Activated CD8-positive, alpha-beta memory T cell treated with anti-CD3 and anti-CD28 coated beads, Interleukin-2, amount 50 U/mL, for 48 hours (primary cell): ENCODE measurements at places on chromosomes 16 and 17.

- DNase-seq, result no peak
These were observed 5.5 kb upstream of the RPTOR start for GRCh38 chr17:80539022-80539641.

DNA sequence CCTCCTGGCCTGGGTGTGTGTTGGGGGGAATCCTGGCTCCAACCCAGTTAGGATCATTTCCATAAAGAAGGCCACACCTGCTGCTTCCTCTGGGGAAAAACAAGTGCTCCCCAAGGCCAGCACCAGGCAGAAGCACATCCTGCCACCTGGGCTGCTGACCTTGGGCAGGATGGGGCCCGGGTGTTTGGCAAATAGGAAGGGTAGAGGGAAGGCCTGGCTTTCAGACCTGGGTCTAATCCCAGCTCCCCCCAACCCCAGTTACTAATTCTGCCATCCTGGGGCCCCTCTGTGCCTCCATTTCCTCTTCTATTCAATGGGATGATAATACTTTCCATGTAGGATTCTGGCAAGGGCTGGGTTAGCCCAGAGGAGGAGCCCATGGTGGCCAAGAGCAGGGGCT is 3.0 kb upstream of the NLRC5 start:
- no peak for DNase-seq

- no peak for DNase-seq
These were observed 175.4 kb downstream of the SEC14L1 start for GRCh38 chr17:77316191-77316641.

DNA sequence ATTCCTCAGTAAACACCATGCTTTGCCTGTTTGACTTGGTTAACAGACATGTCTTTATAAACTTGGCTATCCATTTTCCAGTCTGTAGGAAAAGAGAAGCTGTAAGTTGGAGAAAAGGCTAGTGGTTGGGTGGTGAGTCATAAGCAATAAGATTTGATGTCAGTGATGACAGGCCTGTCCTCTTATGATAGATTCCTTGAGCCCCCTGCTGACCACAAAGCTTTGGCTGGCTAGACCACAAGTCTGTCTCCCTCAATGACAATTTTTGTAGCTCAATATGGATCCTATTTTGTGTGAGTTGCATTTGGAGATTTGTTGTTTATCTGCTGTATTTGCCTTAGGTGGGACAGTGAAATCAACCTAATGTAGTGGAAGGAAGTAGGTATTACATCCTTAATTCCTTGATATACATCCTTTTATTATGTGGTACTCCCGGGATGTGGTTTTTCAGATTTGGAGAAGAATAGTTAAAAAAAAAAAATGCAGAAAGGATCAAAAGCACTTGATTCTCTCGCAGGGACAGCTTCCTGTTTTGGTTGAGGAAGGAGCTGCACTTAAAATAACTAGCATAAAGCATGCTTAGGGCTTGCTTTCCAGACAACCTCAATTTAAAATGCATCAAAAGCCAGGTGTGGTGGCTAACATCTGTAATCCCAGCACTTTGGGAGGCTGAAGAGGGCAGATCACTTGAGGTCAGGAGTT is 67.4 kb downstream of the SIAH1 start:
- DNase-seq, result no peak

GRCh38 chr17:79593636-79594035 is 17.2 kb downstream of the RBFOX3 start:
- no peak for DNase-seq

- DNase-seq, result peak; percentile 80
These were observed 14.1 kb downstream of the TP53 start for GRCh38 chr17:7673239-7673638.

GRCh38 chr17:77314601-77315000 is 173.8 kb downstream of the SEC14L1 start:
- DNase-seq, result no peak

GRCh38 chr17:77824780-77825280 is 133.7 kb upstream of the TNRC6C start:
- DNase-seq, result no peak

DNA sequence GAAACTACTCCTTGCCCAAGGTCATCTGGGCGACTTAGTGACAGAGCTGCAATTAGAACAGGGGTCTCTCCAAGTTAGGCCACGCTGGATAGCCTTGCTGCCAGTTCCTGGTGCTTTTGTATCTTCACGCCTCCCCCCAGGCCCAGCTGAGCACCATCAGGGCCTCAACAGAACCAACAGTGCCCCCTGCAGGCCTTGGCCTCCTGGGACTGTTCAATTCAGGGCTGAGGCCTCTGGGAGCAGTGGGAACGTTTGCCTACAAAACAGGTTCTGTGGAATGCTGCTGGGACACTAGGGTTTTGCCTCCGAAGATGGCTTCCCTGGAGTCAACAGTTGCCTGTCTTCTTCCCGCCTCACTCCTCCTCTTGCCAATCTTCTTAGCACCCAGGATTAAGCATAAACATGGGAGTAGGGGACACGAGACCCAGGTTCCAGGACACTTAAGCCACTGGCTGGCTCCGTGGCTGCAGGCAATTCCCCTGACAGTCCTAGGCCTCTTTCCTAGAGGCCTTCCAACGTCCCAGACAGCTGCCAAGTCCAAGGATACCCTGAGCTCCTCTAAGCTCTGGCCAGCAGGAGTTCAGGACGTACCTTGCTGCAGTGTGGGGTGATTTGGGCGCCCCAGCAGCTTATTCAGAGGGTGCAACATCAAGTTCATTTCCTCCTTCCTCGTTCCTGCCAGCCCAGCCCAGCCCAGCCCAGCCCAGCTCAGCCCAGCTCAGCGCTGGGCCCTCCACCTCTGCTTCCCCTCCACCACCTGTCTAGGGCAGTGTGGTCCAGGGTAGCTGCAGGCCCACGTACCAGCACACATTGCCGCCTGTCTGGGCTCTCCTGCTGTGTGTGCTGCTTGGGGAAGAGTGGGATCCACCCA is 246.6 kb upstream of the RPL38 start:
- peak; percentile 81 for DNase-seq
